NCI-H1930 (cell line): ENCODE measurements at places on chromosomes 2 and 18.

DNA sequence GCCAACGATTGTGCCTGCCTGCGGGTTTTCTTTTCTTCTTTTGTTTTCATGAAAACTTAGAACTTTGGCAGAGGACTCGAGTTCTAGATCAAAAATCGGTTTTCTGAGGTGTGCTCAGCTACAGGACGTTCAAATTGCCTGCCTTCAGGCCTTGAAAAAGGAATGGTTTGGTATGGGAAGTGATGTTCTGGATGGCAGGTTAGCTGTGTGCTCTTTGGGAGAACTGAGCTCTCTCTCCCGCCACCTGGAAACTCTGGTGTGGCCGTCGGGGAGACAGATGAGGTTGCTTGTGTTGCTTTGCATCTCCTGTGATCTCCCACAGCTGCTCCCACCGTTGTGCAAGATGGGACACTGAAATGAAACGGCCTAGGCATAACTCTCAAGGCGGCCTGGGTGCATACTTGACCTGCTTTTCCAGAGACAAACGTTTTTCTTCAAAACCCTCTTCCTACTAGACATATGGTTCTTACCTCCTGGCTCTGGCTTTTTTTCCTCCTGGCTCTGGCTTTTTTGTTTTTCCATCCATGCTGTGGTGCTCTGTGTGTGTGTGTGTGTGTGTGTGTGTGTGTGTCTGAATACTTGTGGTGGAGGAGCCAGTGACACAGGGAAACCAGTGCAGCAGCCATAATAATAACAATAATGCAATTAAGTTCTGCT is 2.0 kb downstream of the FMNL2 start:
- DNase-seq, result no peak

DNA sequence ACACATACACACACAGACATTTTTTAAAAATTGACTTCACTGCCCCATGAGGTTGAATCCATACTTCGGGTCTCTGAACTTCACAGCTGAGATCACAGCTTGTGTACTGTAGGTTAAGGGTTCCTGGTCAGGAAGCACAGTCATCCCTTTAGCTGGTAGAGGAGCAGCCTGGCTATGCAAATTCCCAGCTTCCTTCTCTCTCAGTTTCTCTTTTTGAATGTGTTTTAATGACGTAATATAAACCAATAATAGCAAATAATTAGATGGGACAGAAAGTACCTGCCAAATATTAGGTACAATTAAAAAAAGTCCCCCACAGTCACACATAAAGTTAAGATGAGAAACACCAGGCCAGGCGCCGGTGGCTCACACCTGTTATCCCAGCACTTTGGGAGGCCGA is 178.7 kb downstream of the ZNF385B start:
- DNase-seq, result no peak

- no peak for DNase-seq
Measured at GRCh38 chr2:99756059-99756458, 266.2 kb upstream of the REV1 start.

DNA sequence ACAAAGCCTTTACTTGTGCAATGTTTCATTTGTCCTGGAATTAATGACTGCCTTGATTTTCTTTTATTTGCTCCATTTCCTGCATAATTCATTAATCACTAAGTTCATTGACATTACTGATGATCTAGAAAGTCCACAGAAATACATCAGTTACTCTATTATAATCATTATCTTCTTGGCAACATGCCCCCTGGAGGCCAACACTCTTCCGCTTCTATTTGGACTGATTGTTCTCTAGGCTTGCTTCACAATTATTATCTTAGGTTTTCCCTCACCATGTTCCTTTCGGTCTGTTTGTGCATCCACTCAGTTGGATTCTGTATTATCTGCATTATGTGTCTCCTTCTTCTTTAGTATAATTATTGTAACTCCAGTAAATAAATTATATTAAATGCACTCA is 461.0 kb upstream of the CDH2 start:
- peak; percentile 42 for DNase-seq

GRCh38 chr2:239256350-239256743 is 144.5 kb downstream of the HDAC4 start:
- DNase-seq, result no peak

- DNase-seq, result no peak
Measured at GRCh38 chr2:17719562-17720371, 33.8 kb downstream of the SMC6 start.

DNA sequence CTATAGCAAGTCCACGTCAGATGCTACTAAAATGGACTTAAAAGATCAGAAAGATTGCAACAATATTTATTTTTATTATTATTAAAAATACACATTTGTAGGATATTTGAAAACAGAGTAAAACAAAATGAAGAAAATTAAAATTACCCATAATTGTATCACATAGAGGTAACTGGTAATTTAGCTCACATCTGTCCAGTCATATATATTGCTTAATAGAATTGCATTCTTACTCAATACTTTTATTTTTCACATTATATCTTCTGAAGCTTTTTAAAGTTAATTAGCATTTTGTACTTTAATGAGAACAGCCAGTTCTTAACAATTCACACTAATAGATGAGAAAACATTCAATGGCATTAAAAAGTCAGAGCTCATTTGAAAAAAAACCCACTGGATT is 11.5 kb upstream of the RNF144A start:
- DNase-seq, result no peak

DNA sequence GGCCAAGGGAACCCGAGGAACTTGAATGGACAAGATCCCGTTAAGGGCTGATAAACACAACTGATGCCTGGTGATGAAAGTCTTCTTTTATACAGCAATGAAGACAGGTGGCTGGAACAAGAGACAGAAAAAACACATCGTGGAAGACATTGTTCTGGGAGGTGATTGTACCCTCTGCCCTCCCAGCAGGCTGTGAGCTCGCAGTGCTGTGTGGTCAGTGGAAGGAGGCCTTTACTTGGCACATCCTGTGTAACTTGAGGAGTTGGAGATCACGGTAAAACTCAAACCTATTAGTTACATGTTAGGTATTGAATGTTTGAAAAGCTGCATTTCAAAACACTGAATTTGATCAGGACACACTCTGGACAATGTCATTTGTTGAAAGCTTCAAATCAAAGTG is 249.9 kb upstream of the EPAS1 start:
- DNase-seq, result no peak

DNA sequence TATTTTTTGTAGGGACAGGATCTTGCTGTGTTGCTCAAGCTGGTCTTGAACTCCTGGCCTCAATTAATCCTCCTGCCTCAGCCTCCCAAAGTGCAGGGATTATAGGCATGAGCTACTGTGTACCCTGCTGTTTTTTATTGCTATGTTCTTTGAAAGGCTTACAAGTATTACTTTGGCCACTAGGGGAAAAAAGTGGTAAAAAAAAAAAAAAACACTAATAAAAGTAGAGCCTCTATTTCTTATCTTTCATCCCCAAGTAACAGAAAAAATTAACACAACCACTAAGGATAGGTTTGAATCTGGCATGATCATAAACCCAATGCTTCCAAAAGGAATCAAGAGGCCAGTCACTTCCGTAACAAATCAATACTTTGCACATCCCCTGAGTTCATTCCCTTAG is 11.6 kb downstream of the NOL10 start:
- DNase-seq, result no peak

GRCh38 chr2:235506291-235506996 is 12.6 kb downstream of the AGAP1 start:
- DNase-seq, result no peak

GRCh38 chr18:25819746-25820363 is 270.6 kb downstream of the SS18 start:
- no peak for DNase-seq

DNA sequence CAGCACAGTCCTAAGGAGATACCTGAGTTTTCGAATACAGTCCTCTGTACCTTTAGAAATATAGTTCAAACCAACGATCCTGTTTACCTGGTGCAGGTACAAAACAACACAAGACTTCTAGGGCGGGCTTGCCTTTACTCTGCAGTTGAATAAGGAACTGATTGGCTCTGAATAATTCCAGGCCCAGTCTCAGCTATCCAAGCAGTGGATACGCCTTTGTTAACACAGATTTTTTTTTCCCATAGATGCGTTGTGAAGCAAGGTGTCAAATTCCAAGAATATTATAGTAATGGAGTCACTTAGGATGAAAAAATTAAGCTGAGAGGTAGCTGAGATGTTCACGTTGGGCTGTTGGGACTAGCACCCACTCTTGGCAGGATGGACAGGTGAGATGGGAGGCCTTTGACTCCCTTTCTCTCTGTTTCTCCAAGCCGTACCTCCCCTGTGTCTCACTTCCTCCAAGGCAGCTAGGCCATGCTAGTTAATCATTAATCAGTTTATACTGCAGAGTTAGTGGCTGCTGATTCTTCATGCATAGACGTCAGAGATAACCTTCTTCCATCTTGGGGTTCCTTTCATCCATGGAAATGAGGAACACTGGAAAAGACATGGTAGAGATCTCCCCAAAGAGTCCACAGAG is 380.8 kb upstream of the ACVR2A start:
- DNase-seq, result no peak

DNA sequence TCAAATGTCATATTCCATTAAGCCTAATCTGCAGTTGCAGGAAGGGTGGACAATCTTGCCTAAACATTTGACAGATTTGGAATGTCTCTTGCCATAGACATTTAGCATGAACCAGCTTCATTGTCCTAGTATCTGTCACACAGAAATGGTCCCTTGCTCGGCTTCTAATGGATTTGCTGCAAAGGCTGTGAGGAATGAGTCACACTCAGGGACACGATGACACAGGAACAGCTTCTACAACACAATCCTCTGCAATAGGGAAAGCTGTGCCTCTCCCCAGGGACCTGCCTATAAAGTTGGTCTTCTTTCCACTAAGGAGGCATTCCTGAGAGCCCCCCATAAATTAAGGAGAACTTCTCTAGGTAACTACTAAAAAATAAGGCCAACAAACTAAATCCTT is 155.1 kb upstream of the L3MBTL4 start:
- no peak for DNase-seq

- DNase-seq, result peak; percentile 53
Measured at GRCh38 chr2:229586746-229587705, 127.3 kb downstream of the DNER start.

DNA sequence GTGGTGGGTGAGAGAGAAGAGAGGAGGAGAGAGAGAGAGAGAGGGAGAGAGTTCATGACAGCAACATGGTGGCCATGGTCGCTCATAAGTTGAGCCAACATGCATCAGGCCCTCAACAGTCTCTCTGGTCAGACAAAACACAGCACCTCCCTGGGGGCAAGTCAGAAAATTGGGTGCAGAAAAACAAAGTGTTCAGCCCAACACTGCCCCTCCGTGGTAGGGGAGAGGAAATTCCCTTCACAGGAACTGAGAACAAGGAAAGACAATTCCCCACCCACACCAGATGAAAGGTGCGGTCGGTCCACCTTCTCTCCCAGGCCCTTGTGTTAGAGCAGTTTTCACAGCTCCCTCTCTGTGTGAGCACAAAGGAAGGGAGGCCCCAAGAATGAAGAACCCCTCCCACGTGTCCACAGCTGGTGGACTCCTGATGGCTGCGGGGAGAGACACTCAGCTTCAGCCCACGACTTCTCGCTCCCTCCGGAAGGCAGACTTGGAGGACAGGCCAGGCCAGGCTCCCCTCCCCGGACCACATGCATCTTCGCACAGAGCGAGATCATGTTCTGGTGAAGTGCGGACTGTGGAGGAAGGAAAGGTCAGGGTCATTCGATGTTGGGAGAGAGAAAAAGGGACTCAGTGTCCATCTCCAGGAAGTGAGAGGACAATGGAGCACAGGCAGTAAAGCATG is 181.7 kb downstream of the ANAPC1 start:
- DNase-seq, result peak; percentile 14

DNA sequence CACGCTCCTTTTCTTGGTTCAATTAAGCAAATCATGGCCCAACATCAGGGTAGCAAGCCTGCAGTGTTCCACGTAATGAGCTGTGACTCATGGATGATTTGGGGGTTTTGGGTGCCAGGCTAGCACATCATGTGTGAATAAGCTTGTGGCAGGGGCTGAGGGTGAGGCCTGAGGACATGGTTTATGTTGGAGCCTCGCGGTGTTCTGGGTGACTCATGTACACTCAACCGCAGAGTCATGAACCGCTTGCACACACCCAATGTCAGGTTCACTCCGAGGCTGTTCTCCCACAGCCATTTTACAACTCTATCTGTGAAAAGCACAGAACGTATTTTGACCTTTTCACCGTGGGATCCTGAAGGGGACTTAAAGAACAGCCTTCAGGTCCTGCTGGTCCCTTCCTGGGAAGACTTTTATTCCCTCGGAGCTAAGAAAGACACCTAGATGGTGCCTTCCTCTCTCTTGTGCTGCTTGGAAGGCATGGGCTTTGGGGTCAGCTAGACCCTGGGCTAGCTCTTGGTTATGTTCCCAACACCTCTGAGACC is 139.9 kb upstream of the ZEB2 start:
- no peak for DNase-seq

DNA sequence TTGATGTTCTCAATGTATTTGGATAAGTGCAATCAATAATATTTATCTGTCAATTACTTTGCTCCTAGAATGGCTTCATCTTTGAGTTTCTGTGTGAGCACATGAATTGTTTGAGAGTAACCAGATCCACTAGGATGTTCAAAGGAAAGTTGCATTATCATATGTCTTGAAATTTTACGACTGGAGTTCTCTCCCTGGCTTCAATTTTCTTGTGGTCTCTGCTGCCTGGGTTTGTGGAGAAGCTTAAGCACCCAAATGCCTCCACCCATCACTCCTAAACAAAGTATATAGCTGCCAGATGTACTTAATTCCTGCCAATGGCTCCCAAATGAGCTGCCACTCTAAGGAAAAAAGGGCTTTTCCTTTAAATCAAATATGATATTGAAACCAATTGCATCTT is 1149.4 kb upstream of the ZEB2 start:
- no peak for DNase-seq

- DNase-seq, result no peak
Measured at GRCh38 chr2:31058096-31059035, 79.9 kb downstream of the GALNT14 start.

- DNase-seq, result no peak
Measured at GRCh38 chr18:55000529-55000928, 41.3 kb upstream of the CCDC68 start.

- DNase-seq, result no peak
Measured at GRCh38 chr2:207463433-207463832, 66.3 kb upstream of the CREB1 start.

DNA sequence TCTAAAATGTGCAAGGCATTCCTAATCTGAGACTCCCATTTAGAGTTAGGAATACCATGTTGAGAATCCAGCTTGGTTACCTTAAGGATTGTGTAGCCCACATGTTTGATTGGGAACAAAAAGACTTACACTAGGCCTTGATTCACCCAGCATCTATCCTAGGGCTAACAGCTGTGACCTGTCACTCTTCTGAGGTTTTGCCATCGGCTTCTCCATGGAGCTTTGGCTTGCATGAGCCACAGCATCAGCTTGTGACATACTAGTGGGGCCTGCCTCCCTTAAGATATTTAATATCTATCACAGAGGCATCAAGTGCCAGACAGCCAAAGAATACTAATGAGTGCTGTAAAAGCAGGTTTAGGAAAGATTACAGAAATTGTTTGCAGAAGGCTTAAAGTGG is 241.3 kb upstream of the UBE2E3 start:
- DNase-seq, result no peak

DNA sequence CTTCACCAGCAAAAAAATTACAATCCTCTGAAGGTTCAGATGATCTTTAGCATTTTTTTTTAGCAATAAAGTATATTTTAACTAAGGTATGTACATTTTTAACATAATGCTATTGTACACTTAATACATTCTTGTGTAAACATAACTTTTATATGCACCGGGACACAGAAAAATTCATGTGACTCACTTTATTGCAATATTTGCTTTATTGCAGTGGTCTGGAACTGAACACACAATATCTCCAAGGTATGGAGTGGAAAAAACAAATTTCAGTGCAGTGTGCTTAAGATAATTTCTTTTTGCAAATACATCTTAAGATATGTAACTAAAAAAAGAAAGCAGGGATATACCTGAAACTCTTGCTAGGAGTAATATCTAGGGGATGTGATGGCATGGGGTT is 5.1 kb upstream of the TWSG1 start:
- DNase-seq, result no peak

- DNase-seq, result no peak
Measured at GRCh38 chr2:165891345-165891744, 62.2 kb downstream of the TTC21B start.
